ENCODE measurements at places on chromosomes 3 and 15.

- H3K27ac ChIP-seq, result no peak overlapping the region
- H3K4me3 ChIP-seq, result no peak overlapping the region
- no peak for DNase-seq
- no peaks in the 10 kb centered on the region for H3K36me3 ChIP-seq
These were observed 60.6 kb upstream of the IL12A start for GRCh38 chr3:159928071-159928491.

- H3K36me3 ChIP-seq, result no peaks in the 10 kb centered on the region
- no peaks in the 10 kb centered on the region for H3K27me3 ChIP-seq
- DNase-seq, result no peak
- no peak overlapping the region for H3K27ac ChIP-seq
- no peak overlapping the region for H3K4me3 ChIP-seq
These were observed 212.2 kb downstream of the RBMS3 start for GRCh38 chr3:29493109-29493508.

GRCh38 chr15:83207660-83208366 is at the start of gene HDGFL3:
TSS of gene HDGFL3 (minus strand) at chr15:83207823. CDS start at chr15:83207414, 409 bp downstream.
- H3K4me3 ChIP-seq, result peak within 1 kb of the TSS; percentile 99
- peaks cover 31% of the 10 kb centered on the region for H3K4me1 ChIP-seq
- peak; percentile 88 for DNase-seq
- no peaks in the 10 kb centered on the region for H3K27me3 ChIP-seq

DNA sequence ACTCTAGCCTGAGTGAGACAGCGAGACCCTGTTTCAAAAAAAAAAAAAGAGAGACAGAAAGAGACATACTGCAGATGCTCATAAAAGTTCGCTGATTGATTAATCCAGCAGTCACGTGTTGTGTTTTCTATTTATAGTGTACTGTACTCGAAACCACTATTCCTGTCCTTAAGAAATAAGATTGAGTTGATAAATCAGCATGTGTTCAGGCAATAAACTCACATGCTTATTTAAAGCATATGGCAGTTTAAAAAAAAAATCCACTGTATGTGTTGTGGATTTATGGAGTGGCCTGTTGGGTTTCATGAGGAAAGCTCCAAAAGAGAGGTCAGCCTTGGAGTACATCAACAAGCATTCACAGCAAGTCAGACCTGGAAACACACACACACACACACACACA is 17.7 kb downstream of the RPL22L1 start:
- H3K4me3 ChIP-seq, result no peak overlapping the region
- no peak overlapping the region for H3K27ac ChIP-seq

GRCh38 chr3:192246847-192247559 is 480.3 kb downstream of the FGF12 start:
- H3K4me1 ChIP-seq, result peaks cover 12% of the 10 kb centered on the region
- no peak for DNase-seq
- no peak overlapping the region for H3K4me3 ChIP-seq

DNA sequence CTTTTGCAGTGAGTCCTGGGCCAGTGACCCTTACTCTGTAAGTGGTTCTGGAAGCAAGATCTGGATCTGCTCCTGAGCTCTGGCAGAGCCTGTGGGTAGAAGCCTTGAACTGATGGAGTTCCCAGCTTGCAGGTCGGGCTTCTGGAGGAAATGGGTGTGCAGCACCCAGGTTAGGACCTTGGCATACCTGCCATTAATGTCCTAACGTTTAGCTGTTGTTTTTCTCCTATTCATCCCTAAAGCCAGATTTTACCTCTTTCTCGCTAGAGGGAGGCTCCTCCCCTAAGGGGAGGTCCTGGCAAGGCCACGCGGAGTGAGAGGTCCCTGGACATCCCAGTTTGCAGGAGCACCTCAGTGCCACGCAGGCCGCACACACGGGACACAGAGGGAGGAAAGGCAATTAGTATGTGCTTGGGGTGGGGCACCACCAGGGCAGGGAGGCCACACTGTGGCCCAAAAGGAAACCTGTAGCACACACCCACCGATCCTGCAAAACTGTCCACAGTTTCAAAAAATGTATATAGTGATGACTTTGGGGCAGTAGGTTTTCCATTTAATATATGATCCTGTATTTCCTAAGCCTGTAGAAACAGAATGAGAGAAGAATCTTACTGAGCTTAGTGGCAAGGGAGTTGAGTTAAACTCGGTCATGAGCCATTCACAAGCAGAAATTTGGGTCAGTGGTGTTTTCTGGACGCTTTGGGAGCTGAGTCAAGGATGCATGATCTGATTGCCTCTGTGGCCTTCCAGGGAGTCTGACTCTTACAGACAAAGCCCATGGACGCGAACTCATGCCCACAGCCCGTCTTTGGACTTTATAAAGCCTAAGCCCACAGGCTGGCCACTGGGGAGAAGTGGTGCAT is 148.7 kb downstream of the LRRK1 start:
- no peak overlapping the region for H3K4me3 ChIP-seq
- peak overlapping the region; percentile 87 for H3K27ac ChIP-seq
- no peak for DNase-seq

DNA sequence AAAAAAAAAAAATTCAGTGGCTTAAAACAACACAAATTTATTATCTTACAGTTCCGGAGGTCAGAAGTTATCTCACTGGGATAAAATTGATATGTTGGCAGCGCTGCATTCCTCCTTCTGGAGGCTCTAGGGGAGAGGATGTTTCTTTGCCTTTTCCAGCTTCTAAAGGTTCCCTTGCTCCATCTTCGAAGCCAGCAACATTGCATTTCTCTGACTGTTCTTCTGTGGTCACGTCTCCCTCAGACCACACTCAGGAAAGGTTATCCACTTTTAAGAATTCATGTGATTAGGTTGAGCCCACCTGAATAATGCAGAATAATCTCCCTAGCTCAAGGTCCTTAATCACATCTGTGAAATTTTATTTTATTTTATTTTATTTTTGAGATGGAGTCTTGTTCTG is 23.4 kb upstream of the ACAP2 start:
- H3K4me1 ChIP-seq, result no peaks in the 10 kb centered on the region
- no peak for DNase-seq
- H3K36me3 ChIP-seq, result no peaks in the 10 kb centered on the region
- no peaks in the 10 kb centered on the region for H3K27me3 ChIP-seq
- no peak overlapping the region for H3K4me3 ChIP-seq
